Activated gamma-delta T cell (primary cell): ENCODE measurements at places on chromosomes 3 and 15.
A peak's percentile ranks its signal among the peaks of the same experiment; 100 is the strongest.

GRCh38 chr3:189144645-189145044 lies 27.1 kb upstream of the TPRG1 start:
- no peak for DNase-seq

DNA sequence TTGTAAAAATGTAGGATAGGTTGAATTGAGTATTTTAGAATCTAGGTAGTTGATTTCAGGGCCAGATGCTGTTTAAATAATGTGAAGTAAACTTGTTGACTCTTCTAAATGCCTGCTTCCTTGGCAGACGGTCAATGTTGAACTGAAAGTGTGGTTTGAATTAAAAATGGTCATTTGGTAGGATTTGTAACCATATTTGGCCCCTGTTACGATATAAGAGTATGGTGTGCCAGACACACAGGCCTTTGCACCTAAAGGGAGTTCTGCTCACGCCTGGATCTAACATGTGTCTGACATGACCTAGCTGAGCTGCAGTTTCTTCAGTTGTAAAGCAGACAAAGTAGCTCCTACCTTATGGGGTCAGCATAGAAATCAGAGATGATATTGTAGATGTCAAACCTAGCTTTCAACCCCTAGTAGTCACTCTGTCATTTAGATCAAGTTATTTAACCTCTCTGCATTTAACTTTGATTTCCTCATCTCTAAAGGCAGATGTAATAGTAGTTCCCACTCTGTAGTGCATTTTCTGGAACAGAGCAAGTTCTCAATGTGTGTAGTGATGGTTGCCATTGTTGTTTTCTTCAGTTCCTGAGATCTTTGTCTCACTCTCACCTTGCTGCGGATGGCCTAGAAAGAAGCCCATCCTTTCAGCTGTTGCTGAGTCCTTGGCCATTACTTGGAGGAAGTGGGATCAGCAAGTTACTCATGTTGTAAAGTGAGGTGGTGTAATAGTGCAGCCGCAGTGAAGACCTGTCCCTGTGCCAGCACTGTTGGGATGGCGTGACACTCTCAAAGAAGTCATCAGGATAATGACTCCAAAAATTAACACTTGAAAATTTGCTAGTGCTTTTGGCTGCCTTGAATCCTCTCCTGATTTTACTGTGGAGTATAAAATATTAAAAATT lies 90.2 kb downstream of the GHSR start:
- no peak for DNase-seq

GRCh38 chr3:23664459-23664858 lies 141.3 kb upstream of the UBE2E1 start:
- no peak for DNase-seq

DNA sequence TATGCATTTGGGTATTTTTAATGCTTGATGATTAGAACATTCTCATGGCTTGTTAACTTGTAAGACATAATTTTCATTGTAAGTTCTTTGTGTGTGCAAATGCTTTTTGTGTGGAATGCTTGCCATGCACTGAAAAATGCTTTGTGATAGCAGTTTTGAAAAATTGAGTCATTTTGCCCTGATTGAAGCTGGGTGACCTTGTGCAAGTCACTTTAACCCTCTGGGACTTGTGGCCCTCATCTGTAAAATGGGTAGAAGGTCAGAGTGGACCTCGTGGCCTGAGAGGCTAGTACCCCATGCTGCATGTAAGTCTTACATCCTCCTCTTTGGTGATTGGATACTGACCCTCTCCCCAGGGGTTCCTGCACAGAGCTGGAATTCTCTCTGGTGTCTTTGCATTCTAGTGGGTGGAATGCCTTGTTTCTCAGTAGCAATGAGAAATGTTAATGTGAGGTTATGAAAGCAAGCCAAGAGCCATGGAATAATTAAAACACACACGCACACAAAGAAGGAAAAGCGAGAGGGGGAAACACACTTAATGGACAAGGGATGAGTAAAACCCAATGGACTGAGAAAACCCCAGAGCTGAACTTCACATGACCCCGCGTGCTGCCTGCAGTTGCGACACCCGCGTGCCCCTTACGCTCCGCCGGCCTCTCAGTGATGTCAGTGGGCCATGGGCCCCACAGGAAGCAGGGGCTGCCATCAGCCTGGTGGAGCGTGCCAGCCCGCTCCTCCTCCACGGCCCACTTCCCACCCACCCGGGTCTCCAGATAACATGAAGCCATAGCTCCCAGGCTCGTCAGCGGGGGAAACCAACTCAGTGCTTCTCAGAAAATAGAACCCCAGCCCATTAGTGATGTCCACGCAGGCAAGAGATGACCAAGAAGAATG lies 44.0 kb downstream of the SMAD3 start:
- DNase-seq, result peak; percentile 14

GRCh38 chr3:42129014-42129953 lies 38.1 kb downstream of the TRAK1 start:
- no peak for DNase-seq

- no peak for DNase-seq
Observed at GRCh38 chr15:38847666-38848065, 283.1 kb upstream of the RASGRP1 start.

DNA sequence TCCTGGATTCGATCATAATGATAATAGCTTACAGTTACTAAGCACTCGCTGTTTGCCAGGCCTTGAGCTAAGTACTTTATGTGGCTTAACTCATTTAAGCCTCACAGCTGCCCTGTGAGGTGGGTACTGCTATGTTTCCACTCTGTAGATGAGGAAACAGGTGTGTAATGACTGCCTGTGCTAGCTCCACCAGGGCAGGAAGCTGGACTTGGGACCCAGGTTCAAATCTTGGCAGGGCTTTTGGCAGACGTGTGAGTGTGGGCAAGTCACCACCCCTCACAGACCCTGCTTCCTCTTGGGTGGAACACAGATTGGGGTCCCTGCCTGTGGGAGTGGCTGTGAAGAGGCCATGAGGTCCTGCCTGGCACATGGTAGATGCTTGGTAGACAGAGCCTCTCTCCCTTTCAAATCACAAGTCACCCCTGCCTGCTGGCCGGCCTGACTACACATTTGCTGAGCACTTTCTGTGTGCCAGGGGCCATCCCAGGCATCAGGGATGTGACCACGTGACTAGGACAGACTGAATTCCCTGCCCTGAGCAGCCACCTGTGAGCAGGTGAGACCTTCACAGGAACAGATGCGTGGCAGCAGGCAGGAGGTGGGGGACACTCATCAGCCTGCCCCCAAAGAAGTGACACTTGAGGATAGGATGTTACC lies 3.7 kb downstream of the EFCC1 start:
- DNase-seq, result no peak

DNA sequence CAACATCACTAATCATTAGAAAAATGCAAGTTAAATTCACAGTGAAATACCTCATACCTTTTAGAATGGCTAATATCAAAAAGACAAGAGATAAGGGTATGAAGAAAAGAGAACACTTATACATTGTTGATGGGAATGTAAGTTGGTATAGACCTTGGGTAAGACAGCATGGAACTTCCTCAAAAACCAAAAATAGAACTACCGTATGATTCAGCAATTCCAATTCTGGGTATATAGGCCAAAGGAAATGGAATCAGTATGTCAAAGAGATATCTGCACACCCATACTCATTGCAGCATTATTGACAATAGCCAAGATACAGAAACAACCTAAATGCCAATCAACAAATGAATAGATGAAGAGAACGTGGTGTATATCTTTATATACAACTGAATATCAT lies 166.8 kb upstream of the LRRN1 start:
- no peak for DNase-seq

DNA sequence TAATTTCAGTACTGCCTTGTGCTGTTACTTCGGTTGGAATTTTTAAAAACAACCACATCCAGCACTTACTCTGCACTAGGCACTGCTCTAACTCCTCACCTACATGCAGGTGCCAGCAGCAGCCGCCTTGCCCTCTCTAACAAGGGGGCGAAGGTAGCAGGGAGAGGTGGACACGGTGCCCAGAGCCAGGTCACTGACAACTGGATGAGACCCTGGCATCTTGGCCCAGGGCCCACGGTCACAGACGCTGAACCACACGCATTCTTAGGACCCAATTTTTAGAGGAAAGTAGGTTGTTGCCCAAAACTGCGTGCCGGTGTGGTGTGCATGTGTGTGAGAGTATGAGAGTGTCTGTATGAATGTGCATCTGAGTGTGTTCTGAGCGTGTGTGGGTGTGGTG lies 63.4 kb upstream of the GATA2 start:
- DNase-seq, result no peak

DNA sequence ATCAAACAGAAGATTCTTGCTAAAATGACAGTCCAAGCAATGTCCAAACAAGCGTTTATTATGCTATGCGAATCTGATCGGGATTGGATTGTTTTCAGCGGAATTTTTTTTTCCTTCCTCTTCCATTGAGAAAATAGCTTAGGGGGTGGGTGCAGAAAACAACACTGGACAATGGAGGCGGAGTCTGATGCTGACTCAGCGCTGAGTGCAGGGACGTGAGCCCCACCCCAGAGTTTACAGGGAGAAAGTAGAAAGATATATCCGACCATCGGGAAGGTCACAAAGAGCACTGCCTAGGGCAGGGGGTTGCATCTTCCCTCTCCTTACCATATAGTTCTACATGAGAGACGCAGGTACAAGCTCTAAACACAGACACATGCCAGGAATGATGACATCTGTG lies 117.0 kb downstream of the FOXP1 start:
- no peak for DNase-seq

DNA sequence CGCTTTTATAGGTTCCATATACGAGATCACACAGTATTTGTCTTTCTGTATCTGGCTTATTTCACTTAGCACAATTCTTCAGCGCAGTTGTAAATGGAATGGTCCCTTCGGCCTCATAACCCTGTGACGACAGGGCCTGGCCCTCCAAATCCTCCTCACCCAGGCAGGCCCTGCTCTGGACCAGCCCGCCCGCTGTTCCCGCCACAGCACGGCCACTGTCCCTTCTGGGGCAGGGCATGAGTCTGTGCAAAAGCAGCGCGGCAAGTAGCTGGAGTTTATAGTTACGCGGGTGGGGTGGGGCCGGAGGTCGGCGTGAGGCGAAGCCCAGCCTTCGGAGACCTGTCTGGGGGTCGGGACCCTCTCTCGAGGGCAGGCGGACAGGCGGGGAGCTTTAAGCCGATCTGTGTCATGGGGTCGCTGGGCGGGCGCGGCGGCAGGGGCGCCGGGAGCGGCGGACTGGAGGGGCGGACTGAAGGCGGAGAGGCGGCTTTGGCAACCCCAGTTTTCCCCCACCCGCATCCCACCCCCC lies 543 bp downstream of the ARPIN start:
- no peak for DNase-seq
